Fibroblast of pulmonary artery (primary cell): ENCODE measurements at places on chromosomes 5 and 9.

DNA sequence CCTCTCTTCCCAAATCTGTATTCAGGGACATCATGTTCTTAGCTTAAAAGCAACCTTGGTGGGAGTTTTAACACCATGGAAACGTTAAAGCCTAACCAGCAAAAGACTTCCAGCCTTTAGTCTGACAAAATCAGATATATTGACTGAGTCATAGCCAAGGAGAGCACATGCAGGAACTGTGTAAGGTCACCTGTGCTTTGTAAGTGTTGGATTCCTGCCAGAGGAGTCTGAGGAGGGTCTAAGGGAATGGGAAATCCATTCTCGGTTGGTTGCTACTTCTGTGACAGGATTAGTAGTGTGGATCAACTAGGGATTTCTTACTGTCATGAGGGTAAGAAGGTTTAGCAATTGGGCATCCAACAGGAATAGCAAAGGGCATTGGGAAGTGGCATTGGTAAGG lies 142.0 kb upstream of the CHD1 start:
- DNase-seq: no peak

DNA sequence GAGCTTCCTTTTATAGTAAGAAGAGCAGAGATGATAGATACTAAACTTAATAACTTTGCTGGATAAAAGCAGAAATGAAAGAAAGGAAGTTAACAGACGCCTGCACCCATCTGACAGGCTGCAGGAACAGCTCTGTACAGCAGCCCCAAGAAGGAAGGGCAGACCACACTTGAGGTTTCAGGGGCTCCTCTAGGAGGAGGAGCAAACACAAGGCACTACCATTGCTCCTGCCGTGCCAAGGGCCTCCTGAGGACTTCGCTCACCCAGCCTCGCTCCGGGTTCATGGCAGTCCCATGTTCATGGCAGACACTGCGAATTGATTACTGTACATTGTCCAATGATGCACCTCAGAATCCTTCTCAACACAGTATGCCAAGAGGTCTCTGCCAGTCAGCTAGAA lies 85.1 kb downstream of the AMBP start:
- DNase-seq: no peak

DNA sequence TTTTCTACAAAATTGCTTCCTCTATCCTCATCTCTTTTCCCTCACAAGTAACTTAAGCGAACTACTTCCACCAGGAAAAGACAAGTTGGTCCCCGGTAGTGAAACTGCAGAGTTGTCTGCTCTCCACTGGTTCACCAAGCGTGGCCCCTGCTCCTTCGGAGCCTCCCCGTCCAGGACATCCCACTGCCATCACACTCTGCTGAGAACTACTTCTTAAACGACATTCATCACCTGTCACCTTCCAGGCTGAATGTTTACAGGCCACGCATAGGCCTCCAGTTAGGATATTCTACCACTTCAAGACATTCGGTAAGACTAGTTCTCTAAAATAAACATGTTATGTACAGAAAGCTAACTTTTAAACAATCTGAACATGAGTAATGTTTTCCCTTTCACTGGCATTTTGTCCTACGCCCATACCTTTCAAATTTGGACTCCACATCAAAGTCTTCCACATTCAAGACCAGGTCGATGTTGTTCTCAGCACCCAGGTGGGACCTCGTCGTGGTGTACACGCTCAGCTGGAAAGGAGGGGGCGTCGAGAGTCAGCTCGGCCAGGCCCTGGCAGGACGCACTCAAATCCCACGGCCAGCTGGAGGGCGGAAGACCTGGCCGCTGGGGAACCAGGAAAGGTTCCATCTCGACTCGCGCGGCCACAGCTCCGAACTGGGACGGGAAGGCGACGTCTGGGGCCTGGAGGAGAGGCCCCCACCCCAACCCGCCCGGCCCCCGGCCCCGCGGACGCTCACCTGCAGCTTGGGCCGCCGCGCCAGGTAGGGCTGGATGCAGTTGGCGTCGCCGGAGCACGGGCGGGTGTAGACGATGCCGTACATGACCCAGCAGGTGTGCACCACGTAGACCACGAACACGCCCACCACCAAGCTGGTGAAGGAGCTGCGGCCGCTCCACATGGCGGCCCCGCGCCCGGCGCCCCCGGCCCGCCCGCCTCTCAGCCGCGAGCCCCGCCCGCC lies 683 bp downstream of the CLPTM1L start:
- peak; percentile 10 for DNase-seq

DNA sequence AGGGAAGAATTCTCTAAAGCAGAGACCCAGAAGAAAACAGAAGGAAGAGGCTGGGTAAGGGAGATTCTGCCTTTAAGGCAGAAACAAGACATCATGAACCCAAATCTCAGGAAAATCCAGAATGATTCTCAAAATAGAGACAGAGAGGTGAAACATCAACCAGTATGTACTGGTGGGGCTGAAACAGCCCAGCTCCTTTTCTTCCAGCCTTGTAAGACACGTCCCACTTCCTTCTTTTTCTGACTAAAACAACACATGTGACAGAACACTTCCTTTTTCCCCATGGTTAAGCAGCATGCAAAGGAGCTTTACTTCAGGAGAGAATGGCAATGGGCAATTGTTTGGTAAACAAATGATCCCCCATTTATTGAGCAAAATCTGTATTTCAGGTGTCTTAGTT lies 230.8 kb upstream of the NR4A3 start:
- no peak for DNase-seq

DNA sequence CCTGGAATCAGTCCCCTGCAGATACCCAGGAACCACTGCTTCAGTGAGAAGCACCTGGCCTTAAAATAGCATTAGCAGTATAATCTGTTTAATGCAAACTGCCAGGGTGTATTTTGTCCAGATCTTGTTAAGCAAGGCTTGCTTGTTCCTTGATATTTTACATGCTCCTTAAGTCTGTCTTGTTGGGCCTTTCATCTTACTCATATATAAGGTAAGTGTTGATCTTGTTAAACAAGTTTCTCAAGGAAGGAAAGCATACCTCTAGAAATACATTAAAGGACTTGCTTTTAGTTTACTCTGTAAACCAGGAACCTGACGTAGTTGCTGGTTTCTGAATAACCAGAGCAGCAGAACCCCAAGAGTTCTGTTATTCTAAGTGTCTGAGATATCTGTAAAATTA lies 13.7 kb downstream of the HSPA4 start:
- no peak for DNase-seq

DNA sequence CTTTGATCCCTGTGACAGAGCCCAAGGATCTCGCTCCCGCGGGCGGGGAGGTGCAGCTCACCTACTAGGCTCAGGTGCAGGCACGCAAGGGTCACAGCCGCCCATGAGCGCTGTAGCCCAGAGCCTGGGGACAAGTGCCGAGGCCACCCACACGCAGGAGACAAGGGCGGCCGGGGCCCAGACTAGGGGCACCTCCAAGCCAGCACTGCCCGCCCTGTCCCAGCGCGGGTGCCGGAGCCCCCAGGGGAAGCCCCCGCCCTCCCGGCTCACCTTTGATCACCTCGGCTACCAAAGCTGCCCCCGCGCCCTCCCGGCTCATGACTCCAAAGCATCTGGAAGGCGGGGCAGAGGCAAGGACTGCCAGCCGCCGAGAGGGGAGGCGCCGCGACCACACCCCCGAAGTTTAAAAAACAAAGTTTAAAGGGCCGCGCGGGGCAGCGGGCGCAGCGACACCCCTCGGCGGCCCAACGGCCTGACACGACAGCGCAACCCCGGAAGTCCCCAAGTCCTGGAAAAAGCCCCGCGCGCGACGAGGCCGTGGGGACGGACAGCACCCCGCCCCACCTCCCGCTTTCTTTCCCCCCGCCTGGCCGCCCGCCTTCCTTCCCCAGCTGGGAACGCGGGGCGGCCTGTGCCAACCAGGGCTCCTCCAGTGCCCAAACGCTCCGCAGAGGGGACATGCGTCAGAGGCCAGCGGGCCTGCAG lies 53.0 kb downstream of the CDC14B start:
- peak; percentile 26 for DNase-seq

DNA sequence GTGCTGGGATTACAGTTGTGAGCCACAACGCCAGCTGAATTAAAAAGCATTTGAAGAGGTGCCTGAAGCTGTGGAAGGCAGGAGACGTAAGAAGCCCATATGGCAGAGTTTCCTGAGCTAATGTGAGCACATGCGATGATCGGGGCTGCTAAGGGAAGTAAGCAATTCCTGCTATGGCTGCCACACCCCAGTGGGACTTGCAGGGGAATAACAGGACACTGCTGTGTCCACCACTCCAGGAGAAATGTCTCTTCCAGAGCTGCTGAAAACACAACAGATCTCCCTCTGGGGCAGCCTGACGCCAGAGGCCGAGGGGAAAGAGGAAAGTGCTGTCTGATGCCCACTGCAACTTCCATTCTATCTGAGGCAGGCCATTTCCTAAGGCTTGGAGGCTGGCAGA lies 46.2 kb upstream of the ANKRD55 start:
- DNase-seq: no peak

DNA sequence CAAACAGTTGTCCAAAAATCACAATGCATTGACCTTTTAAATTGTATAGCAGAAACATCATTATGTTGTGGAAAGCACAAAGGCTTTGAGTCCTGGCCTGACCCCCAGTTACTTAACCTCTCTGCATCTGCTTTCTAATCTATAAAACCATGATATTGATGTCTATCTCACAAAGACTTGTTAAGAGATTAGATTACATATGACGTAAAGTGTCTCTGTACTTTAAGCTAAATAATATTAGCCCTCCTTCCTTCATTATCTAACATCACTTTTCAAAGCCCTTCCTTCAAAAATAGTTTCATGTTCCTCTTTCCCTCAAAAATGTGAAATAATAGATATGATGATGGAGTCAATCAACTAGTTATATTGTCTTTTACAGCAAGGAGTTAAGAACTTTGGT lies 3.4 kb downstream of the ADAMTS6 start:
- DNase-seq: no peak

GRCh38 chr5:141793403-141793802 lies 84.8 kb downstream of the PCDH1 start:
- DNase-seq: no peak

DNA sequence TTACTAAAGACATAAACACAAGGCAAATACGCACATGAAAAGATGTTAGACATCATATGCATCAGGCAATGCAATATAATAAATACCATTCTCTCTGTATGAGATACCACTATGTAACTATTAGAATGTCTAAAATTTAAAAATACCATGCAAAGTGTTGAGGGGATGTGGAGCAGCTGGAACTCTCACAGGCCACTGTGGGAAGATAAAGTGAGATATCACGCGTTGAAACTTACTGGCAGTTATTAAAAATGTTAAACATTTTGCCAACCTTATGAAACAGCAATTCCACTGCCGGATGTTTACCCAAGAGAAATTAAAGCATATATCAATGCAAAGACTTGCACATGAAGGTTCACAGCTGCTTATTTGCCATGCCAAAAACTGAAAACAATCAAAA lies 556.7 kb downstream of the LRRC70 start:
- DNase-seq: peak; percentile 38

GRCh38 chr5:172630986-172631385 lies 10.1 kb upstream of the NEURL1B start:
- DNase-seq: no peak

GRCh38 chr9:113943112-113944009 lies 67.3 kb downstream of the ZNF618 start:
- DNase-seq: no peak

- no peak for DNase-seq
Measured at GRCh38 chr9:95040106-95040505, 277.4 kb downstream of the FANCC start.

- DNase-seq: no peak
Measured at GRCh38 chr5:10470669-10471068, 29.0 kb downstream of the ROPN1L start.

GRCh38 chr9:126293522-126293889 lies 33.1 kb upstream of the MVB12B start:
- DNase-seq: no peak

DNA sequence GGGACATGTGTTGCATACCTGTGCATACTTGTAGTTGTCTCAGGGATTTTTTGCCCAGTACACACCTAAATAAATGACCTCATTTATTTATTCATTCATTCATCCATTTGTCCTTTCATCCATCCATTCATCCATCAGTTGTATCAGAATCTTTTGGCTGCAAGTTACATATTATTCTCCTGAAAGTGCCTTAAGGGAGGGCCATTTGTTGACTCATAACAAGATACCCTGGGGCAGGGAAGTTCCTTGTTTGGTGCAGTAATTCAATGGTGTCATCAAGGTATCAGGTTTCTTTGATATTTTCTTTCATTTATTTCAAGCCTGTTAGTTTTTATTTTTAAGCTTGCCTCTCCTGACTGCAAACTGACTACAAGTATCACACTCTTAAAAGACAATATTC lies 597.9 kb upstream of the TLE4 start:
- peak; percentile 11 for DNase-seq

- no peak for DNase-seq
Measured at GRCh38 chr9:99387431-99387830, 165.3 kb downstream of the SEC61B start.

DNA sequence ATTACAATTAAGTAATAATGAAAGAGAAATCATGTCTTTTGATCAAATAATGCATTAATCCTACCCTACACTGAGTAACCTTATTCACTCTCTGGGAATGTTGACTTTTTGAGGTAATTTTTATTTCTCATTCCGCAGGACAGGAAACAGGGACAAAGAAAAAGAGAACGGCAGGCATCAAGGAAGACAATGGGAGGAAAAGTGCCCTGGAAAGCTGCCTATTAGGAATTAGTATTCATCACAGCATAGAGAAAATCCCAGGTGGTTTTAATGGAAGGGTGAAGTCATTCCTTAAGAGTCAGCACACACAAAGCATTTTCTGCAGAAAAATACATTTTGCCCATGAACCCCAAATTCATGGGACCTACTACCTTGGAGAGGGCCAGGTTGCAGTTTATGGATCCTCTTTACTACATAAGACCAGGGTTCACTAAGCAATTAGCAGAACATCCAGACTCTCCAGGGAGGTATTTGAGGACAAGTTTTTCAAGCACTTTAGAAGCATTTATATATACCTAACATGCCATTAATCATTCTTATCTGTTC lies 9.4 kb downstream of the FSTL4 start:
- DNase-seq: peak; percentile 7

DNA sequence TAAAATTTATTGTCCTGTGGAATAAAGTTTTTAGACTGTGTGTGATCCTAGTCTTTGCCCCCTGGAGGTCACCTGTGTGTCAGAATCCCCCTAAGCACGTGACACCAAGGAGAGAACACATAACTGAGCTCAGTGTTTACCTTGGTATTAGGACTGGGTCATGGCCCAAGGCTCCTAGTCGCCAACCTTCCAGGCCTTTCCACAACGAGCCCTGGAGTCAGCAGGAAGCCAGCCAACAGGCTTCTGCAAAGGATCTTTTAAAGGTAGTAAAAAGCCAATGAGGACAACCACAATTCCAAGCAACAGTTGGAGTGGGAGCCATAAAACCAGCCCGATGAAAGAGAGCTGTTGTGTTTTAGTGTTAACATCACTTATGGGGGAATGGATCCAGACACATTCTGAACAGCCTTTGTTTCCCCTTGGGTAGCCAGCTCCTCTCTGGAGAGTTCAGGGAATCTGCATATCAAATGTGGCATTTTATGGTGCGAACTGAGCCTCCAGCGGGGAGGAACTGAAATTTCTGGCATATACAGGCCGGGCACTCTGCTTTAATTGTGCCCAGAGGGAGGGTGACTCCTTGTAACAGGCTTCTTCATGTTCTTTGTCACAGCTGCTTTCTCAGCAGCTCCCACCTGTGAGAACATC lies 239.9 kb downstream of the FSTL4 start:
- DNase-seq: no peak
